ENCODE measurements at places on chromosomes 12 and 14.

DNA sequence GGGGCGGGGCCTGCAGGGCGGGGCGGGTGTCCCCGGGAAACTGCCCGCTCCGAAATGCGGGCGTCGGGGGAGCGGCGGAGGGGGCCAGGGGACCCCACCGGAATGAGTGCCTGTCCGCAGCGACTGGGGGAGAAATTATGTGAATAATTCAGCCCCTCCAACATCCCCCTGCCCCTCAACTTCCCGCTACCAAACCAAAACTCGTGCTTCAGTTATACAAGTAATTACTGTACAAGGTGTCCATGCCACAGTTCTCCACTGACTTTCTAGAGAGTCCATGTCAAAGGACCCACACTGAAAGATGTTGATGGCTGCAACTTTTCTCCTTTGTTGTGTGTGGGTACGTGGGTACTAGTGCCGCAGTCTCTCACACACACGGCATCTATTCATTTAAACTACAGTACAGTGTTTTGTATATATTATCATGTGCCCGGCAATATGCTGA lies 414 bp upstream of the CDK17 start:
- peak; percentile 46 for DNase-seq

DNA sequence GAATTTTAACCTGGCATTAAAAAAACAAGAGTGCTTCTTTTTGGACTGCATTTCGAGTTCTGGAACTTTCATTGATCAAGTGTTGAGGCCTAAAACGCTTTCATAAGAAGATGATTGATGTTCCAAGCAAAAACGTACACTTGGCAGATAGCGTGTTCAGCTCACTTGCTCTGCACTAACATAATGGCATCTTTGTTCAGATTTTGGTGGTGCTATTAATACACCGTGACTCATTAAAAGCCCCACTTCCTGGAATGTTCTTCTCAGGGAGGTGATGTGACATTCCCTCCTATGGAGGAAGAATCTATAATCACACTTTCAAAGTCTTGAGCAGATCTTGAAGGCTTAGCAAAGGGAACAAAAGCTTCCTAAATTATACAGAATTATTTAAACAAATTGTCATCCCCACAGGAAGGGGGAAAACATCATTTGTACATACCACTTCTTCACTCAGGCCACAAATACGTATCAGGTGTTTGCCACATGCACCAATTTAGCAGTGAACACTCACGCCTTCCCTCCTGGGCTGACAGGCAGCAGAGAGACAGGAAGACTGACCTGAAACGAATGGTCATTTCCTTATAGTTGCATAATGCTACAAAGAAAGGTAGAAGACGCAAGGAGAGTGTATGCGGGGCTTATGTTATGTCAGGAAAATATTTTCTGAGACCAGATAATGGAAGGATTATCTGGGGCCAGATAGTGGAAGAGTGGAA lies 15.4 kb downstream of the HSP90AA1 start:
- DNase-seq, result peak; percentile 41

- DNase-seq, result no peak
These were observed 205.2 kb downstream of the PAX9 start for GRCh38 chr14:36866867-36867266.

- DNase-seq, result peak; percentile 4
These were observed 538.9 kb upstream of the FLRT2 start for GRCh38 chr14:84991021-84991420.

DNA sequence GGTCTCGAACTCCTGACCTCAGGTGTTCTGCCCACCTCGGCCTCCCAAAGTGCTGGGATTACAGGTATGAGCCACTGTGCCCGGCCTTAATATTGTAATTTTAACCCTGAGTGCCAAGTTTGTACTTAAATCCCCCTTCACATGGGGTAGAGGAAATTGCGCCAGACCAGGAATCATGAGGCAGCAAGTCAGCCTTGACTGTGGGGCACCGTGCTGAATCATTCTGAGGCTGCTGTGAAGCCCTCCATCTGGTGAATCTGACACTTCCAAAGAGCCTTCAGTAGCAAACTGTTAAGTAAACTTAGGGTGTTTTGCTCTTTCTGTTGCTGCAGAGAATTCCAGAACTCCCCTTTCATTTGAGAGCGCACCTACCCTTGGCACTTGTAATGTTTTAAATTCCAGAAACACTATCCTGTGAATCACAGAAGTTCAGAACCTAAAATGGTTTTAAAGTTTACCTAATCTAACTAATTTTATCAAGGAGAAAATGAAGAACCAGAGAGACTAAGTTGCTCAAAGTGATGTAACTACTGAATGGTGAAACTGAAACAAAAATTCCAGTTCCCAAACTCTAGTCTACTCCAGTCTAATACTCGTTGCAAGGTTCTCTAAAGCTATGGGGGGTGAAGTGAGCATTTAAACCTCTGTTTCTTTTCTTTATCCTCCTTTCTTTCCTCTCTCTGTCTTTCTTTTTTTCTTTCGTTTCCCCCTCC lies 7.5 kb downstream of the HEBP1 start:
- DNase-seq, result peak; percentile 98

DNA sequence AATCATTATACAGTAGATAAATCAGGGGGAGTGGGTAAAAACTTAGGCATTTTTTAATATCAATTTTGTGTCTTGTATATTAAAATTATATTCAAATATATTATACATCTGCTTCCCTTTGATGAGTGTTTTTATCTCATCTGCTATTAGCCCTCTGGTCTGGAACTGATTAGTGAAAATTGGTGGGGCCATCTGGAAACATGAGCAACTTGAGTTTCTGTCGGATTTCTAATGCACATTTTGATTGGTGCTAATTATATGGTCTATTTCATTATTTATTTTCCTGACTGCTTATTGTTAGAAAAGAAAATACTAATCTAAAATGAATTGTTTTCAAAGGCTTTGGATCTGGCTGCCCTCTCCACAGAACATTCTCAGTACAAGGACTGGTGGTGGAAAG lies 28.2 kb downstream of the TTC8 start:
- no peak for DNase-seq
